Mesothelial cell of epicardium (in vitro differentiated cells): ENCODE measurements at places on chromosomes 11 and 22. TPM values are rescaled to one million over a fixed set of nuclear protein-coding genes. Genes with fewer than 3 reads are reported as not detected.

- H3K4me1 ChIP-seq: peaks cover 7% of the 10 kb centered on the region
- peaks cover 5% of the 10 kb centered on the region for H3K27me3 ChIP-seq
- no peak overlapping the region for H3K27ac ChIP-seq
- H3K36me3 ChIP-seq: no peaks in the 10 kb centered on the region
- DNase-seq: no peak
These were observed 679.9 kb downstream of the KCNA4 start for GRCh38 chr11:29336727-29337575.

DNA sequence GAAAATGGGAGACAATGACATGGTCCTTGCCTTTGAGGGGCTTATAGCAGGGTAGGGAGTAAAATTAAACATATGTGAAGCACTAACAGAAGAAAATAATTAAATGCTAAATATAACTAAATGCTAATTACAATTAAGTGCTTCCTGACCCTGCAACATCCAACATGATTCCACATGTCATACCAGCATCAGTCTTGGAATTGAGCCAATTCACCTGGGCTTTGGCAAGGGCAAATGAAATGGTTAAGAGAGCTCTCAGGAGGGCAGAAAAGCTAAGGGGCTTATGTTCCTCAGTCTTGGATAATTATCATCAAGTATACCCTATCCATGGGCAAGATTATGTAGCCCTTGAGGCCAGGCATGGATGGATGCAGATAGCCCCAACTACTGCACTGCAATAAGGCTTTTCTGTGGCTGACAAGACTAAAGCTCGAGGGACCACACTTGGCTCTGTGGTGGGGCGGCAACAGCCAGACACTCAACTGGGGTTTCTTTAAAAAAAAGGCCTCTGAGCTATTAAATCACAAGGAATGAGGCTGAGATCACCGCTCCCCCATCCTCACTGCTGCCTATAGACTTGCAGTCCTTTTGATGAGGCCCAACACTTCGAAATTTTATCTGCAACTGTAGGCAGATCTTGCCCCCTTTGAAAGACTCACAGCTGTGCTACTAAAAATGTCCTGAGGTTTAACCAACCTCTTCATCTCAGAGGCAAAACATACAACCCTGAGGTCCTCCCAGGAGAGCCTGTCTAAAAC lies 39.0 kb downstream of the IL18BP start:
- H3K27ac ChIP-seq: no peak overlapping the region
- H3K4me1 ChIP-seq: peaks cover 7% of the 10 kb centered on the region
- no peak overlapping the region for H3K4me3 ChIP-seq
- no peak for DNase-seq
- H3K36me3 ChIP-seq: peaks cover 14% of the 10 kb centered on the region

GRCh38 chr11:78838417-78838816 lies 263.8 kb upstream of the NARS2 start:
- H3K4me1 ChIP-seq: peaks cover 69% of the 10 kb centered on the region
- no peak for DNase-seq
- no peaks in the 10 kb centered on the region for H3K27me3 ChIP-seq
- H3K4me3 ChIP-seq: no peak overlapping the region
- peak overlapping the region; percentile 66 for H3K27ac ChIP-seq
- H3K36me3 ChIP-seq: no peaks in the 10 kb centered on the region

DNA sequence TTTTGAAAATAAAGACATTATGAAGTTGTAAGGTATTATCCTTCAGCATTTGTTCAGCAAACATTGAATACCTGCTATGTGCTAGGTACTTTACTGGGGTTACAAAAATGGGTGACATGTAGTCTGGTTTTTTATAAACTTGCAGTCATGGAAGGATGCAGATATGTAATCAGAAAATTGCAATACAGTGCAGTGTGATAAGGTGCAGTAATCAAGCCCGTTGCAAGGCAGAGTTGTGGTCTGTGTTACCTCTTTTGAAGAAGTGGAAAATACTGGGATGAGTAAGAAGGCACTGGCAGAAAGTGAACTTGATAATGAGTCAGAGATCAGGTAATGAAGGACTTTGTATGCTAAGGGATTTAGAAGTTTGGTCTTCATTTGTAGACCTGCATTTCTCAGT lies 8.1 kb downstream of the FBXO7 start:
- no peak overlapping the region for H3K4me3 ChIP-seq
- no peak overlapping the region for H3K27ac ChIP-seq

GRCh38 chr11:49213026-49213560 lies 4.7 kb upstream of the FOLH1 start:
- no peaks in the 10 kb centered on the region for H3K27me3 ChIP-seq
- H3K4me1 ChIP-seq: no peaks in the 10 kb centered on the region
- no peak for DNase-seq
- H3K4me3 ChIP-seq: no peak overlapping the region

SYT13 gene
- 6.8 to 9.0 TPM (median 8.1 TPM) in 3 replicates for total RNA-seq

IFITM10 gene
- total RNA-seq: 2.2 to 2.8 TPM (median 2.7 TPM) in 3 replicates

- no peak overlapping the region for H3K4me3 ChIP-seq
- DNase-seq: no peak
- no peak overlapping the region for H3K27ac ChIP-seq
- peaks cover 6% of the 10 kb centered on the region for H3K4me1 ChIP-seq
- no peaks in the 10 kb centered on the region for H3K27me3 ChIP-seq
- peaks cover 28% of the 10 kb centered on the region for H3K36me3 ChIP-seq
These were observed 291.8 kb downstream of the SBF2 start for GRCh38 chr11:10002221-10002620.

DNA sequence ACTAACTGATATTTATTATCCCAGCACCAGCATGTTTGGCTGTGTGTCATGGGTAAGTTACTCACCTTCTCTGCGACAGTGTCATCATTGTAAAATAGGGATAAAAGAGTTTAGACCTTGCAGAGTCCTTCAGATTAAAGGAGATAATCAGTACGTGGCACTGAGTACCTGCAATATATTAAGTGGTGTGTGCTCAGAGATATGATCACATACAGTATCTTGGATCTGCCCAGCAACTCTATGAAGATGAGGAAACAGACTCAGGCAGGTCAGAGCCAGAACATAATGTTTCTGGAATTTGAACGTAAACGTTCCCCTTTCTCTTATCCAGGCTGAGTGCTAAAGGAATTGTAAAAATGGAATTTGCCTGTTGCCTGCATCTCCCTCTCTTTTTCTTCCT lies 46.9 kb upstream of the ELF5 start:
- H3K27ac ChIP-seq: no peak overlapping the region
- H3K4me1 ChIP-seq: peaks cover 4% of the 10 kb centered on the region
- no peak for DNase-seq
- H3K36me3 ChIP-seq: no peaks in the 10 kb centered on the region

- H3K27ac ChIP-seq: no peak overlapping the region
- no peaks in the 10 kb centered on the region for H3K36me3 ChIP-seq
- DNase-seq: no peak
These were observed 1.2 kb upstream of the DUSP8 start for GRCh38 chr11:1573077-1573902.

- DNase-seq: no peak
- H3K4me3 ChIP-seq: peak overlapping the region; percentile 99
- H3K27ac ChIP-seq: peak overlapping the region; percentile 99
- no peaks in the 10 kb centered on the region for H3K27me3 ChIP-seq
- peaks cover 27% of the 10 kb centered on the region for H3K36me3 ChIP-seq
- peaks cover 23% of the 10 kb centered on the region for H3K4me1 ChIP-seq
These were observed 605 bp upstream of the COPB1 start for GRCh38 chr11:14500181-14500651.

CADM1 gene
- total RNA-seq: 57.9 to 64.9 TPM (median 60.9 TPM) in 3 replicates

DNA sequence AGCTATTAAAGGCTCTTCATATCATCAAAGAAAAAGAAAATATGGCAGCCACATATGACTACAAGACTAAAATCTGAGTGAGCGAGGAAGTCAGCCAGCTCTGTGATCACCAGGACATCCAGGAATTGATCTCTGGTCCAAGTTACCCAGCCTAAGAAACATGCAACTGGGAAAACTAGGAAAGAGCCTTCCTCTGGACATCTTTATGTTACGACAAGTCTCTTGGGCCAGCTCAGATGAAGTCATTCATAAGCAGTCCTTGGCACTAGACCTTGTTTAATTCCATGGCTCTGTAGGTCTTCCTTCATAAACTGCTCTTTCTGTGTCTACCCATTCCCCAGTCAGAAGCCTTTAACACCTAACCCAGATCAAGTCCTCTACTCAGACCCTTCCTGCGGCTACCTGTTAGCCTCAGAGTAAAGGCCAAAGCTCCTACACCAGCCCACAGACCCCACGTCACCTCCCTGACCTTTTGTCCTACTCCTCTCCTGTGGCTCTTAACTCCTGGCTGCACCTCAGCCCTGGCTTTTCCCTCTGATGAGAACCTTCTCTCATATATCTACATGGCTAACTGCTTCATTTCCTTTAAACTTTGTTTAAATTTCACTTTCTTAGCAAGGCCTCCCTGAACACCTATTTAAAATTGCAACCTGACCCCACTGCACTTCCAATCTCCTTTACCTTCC lies 134.0 kb downstream of the KIF18A start:
- no peaks in the 10 kb centered on the region for H3K27me3 ChIP-seq
- no peaks in the 10 kb centered on the region for H3K36me3 ChIP-seq
- H3K4me3 ChIP-seq: no peak overlapping the region
- H3K27ac ChIP-seq: no peak overlapping the region

DNA sequence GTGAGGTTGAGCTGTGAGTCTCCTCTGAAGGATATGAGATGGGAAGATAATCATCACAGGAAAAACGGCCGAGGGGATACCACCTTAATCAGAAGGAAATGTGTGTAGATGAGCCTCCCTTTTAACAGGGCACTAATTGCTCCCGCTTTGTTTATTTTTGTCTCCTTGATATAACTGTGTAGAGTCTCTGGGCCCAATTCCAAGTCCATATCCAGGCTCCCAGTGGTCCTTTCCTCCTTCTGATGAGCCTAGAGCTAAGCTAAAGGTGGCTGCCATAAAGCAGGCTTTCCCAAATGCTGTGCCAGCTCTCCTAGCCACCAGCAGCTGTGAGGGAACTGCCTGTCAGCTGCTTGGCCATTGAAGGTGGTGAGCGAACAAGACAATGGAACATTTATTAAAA lies 17.1 kb upstream of the CCDC90B start:
- no peak overlapping the region for H3K4me3 ChIP-seq

TIGD3 gene
- 0.49 to 0.75 TPM (median 0.60 TPM) in 3 replicates for total RNA-seq

- no peak overlapping the region for H3K4me3 ChIP-seq
- no peaks in the 10 kb centered on the region for H3K27me3 ChIP-seq
- H3K36me3 ChIP-seq: no peaks in the 10 kb centered on the region
- H3K4me1 ChIP-seq: no peaks in the 10 kb centered on the region
- no peak overlapping the region for H3K27ac ChIP-seq
- DNase-seq: no peak
These were observed 56.3 kb upstream of the SOX6 start for GRCh38 chr11:16412525-16413172.

GRCh38 chr22:43753688-43754087 lies 58.4 kb downstream of the EFCAB6 start:
- no peak overlapping the region for H3K4me3 ChIP-seq
- peaks cover 48% of the 10 kb centered on the region for H3K27me3 ChIP-seq
- no peak for DNase-seq
- H3K27ac ChIP-seq: no peak overlapping the region
